ENCODE measurements at places on chromosomes 7 and 10.

- DNase-seq, result no peak
Measured at GRCh38 chr7:154744256-154744860, 258.6 kb downstream of the PAXIP1 start.

GRCh38 chr7:29335188-29336083, 140.9 kb downstream of the CHN2 start:
- no peak for DNase-seq

DNA sequence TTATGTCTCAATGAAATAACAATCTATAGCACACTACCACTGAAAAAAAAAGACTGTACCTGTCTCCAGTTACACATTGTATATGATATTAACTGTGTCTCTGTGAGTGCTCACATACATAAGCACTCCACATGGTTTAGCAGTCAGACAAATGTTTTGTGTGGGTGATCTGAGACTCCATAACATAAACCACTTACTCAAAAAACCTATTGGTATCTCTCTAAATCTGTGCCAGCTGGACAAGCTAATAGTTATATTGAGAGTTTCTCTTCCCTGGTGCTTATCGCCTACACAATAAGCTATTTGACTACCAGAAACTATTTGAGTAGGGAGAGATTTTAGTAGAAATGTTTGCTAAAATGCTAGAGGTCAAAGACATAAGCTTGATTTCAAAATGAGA, 190.1 kb upstream of the AGR3 start:
- no peak for DNase-seq

- DNase-seq, result peak; percentile 34
Measured at GRCh38 chr10:113044016-113044755, 94.1 kb downstream of the TCF7L2 start.

DNA sequence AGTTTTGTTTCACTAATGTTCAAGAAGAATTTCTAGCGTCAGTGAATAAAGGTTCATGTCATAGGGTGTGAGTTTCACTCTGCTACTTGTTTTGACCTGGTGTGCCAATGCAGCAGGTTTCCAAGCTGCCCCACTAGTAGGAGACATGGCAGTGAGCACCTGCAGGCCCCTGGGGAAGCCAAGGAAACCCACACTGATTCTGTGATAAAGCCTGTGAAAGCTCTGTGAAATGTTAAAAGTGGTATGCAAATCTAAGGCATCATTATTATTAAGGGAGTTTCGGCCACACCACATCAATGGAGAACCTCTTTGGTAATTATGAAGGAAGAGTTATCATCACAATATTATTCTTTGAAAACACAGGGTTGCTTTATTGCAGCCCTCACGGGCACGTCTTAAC, 46.4 kb downstream of the ABCB5 start:
- no peak for DNase-seq

DNA sequence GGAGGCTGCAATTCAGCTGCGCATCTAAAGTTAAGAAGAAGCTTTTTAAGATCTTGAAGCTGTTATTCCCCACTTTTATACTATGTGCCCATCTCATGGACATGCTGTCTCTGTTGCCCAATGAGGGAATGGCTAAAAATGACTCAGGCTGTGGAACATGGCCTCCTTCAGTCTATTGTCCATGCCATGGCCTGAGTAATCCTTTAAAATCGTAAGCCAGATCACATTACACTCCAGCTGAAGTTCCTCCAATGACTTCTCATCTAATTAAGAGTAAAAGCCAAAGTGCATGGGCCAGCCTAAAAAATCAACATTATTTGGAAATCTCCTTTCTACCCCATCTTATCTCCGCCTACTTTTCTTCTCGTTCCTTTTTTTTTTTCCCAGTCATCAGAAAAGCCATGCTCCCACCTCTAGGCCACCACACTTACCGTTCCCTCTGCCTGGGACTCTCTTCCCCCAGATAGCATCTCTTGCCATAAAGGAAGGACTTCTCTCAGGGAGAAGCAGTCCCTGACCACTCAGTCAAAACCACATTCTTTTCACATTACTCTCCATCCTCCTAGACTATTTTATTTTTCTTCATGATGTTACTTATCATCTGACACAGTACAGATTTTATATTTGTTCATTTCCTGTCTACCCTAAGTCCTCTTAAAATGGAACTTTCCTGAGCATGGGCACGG, 337.4 kb downstream of the PRPF18 start:
- no peak for DNase-seq

GRCh38 chr10:12448729-12449391, 99.5 kb downstream of the CAMK1D start:
- DNase-seq, result peak; percentile 89

DNA sequence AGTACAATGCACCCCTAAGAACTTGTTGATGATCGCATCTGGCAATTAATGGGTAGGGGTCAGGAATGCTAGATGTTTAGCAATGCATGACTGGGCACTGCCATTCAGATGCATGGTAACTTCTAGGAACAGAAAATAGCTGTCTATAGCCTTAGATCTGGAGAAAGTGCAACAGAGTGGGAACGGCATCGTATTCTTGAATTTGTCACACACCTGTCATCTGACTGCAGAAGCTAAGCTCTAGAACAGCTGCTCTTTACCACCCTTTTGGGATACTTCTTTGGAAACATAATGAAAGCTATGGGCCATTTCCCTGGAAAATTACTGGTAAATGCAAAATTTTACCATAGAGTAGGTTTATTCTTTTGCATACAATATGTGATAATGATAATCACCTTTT, 118.1 kb downstream of the SLC25A13 start:
- DNase-seq, result no peak

- no peak for DNase-seq
Measured at GRCh38 chr7:157521061-157521731, 184.4 kb downstream of the DNAJB6 start.

- peak; percentile 87 for DNase-seq
Measured at GRCh38 chr10:17838080-17838648, 29.0 kb downstream of the MRC1 start.

GRCh38 chr7:43960933-43961332, 34.7 kb downstream of the UBE2D4 start:
- DNase-seq, result no peak

DNA sequence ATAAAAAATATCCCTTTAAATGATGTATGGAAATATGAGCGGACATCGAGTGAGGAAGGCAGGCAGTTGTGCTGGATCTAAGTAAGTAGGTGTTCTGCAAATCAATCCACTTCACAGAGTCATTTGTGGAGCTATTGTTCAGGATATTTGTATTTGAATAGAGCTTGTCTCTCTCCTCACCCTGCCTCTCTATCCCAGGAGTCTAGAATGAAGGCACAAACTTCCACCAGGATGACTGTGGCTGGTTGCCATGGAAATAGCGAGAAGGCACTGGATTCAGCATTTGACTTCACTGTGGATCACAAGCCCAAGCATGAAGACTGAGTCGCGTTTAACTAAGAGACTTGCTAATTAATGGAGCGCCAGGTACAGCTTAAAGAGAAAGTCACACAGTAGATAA, 53.2 kb downstream of the NPY start:
- DNase-seq, result no peak

DNA sequence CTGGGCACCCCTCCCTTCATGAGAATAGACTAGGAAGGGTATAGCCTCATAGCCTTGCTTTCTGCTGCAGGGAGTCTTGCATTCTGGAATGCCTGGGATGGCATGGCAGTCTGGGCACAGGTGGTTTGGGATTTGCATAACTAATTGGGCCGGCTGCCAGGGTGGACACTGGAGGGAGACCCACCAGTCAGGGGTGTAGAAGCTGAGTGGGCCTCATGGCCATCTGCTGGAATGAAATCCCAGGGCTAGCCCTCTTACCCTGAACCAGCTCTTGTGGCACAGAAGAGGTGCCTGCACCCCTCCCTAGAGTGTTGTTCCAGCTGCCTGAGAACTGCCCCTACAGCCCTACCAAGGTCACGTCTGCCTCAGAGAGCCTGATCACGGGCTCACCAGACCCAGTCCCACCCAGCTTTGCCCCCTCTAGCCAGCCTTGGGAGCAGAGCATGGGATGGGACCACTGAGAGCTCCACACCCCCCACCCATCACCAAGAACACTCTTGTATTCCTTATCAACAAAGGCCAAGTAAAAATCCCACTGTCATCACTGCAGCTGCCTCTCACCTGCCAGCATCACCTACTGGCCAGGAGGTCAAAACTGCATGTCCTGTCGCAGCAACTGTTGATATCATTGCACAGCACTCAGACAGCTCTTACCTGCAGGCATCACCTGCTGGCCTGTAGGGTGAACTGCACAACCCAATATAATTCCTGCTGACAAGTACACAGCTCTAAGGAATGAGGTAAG, 148.9 kb downstream of the ZEB1 start:
- no peak for DNase-seq

- peak; percentile 99 for DNase-seq
Measured at GRCh38 chr7:101717628-101718357, 88.7 kb upstream of the MYL10 start.

GRCh38 chr10:49093922-49094321, 21.4 kb downstream of the VSTM4 start:
- DNase-seq, result no peak

DNA sequence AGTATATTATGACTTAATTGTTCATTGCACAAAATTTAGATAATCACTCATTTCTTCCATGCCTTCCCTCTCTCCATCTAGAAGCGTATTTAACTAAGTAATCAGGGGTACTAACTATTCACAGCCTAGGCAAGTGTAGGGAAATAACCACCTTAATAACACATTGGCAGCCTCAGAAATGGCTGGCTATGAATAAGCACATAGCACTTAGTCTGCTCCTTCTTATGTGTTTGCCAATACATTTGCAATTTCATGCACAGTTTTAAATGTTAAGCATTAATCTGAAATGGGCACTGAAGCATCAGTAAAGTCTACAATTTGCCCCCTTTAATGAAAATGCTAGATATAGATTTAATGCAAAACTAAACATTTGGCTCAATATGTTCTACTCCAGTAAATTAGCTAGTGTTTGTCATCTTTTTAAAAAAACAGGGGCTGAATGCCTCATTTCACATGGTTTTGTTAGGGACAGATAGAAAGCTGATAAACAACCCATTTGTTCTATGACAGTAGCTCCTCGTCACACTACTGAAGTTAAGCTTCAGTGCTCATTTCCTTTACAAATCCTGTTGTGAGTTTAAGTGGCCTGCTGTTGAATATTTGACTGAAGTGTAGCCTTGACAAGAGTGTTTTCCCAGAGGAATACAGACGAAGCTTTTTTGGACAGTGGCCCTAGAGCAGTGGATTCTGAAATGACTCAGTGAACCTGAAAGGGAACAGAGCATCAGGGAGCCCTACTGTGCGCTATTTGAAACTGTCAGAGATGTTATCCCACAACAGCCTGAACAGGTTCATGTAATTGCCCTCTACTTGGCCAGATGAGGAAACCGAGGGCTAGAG, 30.5 kb downstream of the HHEX start:
- no peak for DNase-seq

GRCh38 chr7:98234429-98235147, 17.4 kb downstream of the TECPR1 start:
- no peak for DNase-seq

DNA sequence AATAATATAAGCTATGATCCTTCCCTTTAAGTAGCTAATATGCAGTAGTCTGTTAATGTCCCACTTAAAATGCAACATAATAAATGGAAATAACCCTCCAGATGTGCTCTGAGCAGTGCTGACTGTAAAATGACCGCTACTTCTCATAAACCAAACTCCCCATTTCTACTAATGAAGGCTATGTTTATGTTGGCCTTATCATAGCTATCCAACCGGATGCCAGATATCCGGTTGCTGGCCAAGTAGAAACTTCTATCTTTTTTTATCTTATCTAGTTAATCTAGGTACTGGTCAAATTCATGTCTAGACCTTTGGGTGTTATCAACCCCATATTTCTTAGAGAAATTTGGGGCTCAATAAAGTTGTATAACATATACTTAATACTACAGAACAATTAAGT, 56.6 kb downstream of the CHRM2 start:
- no peak for DNase-seq

GRCh38 chr10:102620138-102620590, 24.1 kb upstream of the TRIM8 start:
- no peak for DNase-seq

- DNase-seq, result no peak
Measured at GRCh38 chr7:109235316-109235715, 665.6 kb downstream of the DNAJB9 start.

- no peak for DNase-seq
Measured at GRCh38 chr7:29385214-29385814, 178.3 kb upstream of the PRR15 start.

GRCh38 chr10:126253611-126253998, 134.7 kb downstream of the ADAM12 start:
- no peak for DNase-seq

GRCh38 chr7:84665339-84665738, 470.8 kb upstream of the SEMA3A start:
- no peak for DNase-seq

DNA sequence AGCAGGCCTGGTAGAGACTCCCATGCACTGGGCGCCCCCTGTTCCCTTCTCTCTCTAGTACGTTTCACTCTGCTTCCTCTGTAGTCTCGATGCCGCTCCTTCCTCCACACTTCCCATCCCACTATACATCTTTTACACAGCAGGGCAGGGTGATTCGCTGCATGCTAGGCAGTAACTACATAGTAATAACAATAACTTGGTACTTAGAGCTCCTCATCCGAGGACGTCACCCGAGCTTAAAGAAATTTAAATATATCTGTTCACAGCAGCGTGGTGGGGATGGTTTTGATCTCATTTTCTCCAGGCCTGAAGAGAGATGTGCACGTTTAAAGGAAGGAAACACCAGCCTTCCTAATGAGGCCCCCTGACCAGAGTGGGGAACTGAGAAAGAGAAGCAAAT, 276.9 kb downstream of the SKAP2 start:
- no peak for DNase-seq

DNA sequence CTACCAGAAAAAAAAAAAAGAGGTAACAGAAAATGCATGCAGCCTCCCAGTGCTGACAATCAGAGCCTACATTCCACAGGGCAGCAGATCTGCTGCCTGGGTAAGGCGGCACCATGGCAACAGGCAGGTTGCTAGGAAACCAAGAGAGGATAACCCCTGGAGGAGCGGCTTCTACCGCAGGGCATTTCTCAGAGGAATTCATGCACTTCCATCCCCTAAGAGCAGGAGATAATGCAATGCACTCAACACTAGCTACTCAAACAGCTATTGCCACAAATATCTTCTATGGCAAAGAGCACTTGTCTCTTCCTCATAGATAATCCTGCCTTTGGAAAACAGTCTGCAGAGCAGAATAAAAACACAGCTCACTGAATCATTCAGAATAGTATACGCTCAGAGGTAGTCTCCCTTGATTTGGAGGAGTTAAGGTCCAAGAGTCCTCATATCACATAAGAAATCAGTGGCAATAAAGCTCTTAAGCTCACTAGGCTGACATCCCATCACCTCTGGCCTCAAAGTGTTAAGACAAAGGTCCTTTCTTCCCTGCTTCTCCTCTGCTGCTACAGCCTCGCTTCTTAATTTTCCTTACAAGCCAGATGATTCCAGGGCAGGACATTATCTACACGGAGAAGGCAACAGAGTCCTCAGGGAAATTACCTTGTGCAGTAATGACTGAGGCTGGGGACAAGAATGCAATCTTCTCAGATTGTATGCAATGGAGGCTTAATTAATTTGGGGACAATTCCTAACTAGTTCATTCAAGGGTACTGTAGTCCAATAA, 10.7 kb downstream of the PSAP start:
- no peak for DNase-seq

Data from MV-4-11 (cell line).